HFF-Myc (cell line): ENCODE measurements at places on chromosomes 16 and 17.

GRCh38 chr16:11306381-11306780 is 25.3 kb upstream of the PRM1 start:
- DNase-seq = no peak

DNA sequence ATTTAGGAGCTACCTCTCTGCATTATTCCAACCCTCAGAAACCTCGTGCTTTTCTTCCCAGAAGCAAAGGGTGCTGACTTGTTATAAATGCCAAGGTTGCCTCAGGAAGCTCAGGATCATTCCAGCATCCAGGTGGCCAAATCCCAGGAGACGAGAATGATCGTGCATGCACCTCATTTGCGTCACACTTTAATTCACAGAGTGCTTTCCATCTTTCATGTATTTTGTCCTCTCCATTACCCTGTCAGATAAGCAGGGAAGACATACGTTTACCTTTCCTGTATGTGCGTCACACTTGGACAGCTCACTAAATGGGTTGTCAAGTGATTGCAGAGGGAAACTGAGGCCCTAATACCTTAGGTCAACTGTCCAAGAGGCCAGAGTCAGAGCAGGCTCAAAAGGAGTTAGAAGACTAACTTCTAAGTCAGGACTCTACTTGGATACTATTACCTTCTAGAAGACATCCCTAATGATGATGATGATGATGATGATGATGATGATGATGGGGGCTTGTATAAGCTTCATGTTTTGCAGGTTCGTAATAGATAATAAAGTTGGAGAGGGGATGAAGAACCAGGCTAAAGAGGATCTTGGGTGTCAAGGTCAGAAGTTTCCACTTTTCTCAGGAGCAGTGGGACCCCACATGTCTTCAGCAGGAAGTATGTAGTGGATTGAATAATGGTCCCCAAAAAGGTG is 150.6 kb upstream of the TNRC6C start:
- DNase-seq = no peak

- no peak for DNase-seq
Observed at GRCh38 chr17:66803474-66803951, 31.4 kb upstream of the CACNG5 start.

DNA sequence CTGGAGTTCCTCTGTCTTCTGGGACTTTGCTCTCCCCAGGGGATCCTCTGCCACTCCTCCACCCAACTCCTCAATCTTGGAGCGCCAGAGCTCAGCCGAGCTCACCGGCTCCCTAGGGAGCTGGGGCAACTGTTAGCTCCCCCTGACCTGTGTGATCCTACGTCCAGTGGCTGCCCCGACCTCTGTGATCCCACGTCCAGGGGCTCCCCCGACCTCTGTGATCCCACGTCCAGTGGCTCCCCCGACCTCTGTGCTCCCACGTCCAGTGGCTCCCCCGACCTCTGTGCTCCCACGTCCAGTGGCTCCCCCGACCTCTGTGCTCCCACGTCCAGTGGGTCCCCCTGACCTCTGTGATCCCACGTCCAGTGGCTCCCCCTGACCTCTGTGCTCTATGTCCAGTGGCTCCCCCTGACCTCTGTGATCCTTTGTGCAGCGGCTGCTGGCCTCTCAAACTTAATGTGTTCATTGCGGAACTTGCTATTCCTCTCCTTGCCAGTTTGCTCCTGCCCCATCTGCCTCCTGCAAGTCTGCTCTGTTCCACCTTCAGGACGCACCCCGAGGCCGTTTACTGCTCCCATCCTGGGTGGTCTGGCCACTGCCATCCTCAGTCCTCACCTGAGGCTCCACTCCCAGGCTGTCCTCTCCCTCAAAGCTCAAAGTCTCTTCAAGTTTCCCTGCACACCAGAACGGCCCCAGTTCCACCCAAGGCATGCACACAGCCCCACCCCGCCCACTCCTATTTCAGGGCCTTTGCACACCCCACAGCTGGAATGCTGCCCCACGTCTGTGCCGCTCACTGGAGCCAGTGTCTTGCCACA is 2.8 kb downstream of the VPS9D1 start:
- DNase-seq = no peak

DNA sequence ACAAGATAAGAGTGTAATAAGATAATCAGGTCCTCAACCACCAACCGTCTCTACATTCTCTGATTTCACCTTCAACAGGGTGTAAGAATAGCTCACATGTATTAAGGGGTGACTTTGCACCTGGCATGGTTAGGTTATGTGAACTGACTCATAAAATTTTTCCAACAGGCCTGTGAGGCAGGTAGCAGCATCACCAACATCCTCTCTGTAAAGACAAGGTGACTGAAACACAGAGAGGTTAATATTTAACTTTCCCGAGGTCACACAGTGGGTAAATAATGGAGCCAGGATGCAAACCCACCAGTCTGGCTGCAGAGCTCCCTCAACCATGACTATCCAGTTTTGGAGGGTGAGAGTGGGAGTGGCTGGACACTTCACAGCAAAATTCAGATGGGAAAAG is 317.2 kb downstream of the C16orf95 start:
- DNase-seq = no peak

- no peak for DNase-seq
Observed at GRCh38 chr16:55047903-55048497, 117.3 kb downstream of the IRX5 start.
